ENCODE measurements at places on chromosomes 5 and 9. TPM values are rescaled to one million over a fixed set of nuclear protein-coding genes. Genes with fewer than 3 reads are reported as not detected.

GRCh38 chr9:130447193-130447816 lies 2.5 kb downstream of the ASS1 start:
- DNase-seq, result peak; percentile 46

DNA sequence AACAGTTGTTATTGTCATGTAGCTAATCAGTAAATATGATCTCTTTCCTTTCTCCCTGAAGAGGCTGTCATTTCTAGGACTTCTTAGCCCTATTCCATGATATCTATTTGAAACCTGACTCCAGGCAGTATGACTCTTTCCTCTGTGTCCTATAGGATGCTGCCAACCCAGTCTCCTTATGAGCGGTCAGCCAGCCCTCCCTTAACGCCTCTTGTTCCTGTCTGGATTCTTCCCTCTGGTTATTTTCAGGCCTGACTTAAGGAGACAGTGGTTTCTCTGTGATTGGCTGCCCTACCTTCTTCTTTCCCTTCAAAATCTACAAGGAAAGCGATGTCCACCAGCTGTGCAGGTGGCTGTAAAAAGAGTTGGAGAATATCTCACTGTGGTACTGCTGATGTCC lies 19.4 kb upstream of the C5orf63 start:
- no peak for DNase-seq

DNA sequence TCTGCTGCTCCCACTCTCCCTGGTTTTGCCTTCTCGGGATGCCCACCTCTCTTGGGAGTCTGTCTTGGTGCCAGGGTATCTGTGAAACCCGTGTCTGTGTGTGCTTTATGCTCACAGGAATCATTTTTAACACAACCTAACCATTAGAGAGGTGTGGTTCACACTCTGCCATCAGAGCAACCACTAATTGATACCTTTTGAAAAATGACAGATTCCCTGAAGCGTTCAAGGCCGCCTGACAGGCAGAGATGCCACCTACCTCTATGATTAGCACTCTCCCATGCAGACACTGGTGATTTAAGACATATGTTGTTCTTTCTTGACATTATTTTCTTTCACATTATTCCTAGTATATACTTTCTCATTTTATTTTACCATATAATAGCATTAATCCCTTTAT lies 207.3 kb upstream of the SGCD start:
- DNase-seq, result no peak

- DNase-seq, result no peak
Observed at GRCh38 chr9:21333226-21333625, 2.0 kb downstream of the KLHL9 start.

DNA sequence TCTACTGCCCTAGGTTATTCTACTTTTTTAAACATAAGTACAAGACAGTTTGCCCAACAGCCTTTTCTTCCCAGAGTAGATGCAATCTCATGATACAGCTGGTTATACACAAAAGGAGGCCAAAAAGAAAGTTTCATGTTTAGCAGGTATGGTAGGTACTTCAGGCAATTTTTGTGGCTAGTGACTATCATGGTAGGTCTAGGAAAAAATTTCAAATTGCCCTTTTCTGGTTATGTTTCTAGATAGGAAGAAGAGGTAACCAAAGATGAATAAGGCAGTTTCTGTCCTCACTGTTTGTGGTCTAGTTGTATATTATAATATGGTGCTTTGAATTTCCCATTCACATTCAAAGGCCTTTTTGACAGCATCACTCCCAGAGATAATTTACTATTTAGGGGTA lies 19.7 kb downstream of the MEGF9 start:
- no peak for DNase-seq

The B4GALT7 gene
- polyA plus RNA-seq, result 22.5 TPM

The SPATA31D4 gene
- polyA plus RNA-seq, result not detected

The PRDM9 gene
- not detected for polyA plus RNA-seq

The SOX30 gene
- polyA plus RNA-seq, result 1.0 TPM

DNA sequence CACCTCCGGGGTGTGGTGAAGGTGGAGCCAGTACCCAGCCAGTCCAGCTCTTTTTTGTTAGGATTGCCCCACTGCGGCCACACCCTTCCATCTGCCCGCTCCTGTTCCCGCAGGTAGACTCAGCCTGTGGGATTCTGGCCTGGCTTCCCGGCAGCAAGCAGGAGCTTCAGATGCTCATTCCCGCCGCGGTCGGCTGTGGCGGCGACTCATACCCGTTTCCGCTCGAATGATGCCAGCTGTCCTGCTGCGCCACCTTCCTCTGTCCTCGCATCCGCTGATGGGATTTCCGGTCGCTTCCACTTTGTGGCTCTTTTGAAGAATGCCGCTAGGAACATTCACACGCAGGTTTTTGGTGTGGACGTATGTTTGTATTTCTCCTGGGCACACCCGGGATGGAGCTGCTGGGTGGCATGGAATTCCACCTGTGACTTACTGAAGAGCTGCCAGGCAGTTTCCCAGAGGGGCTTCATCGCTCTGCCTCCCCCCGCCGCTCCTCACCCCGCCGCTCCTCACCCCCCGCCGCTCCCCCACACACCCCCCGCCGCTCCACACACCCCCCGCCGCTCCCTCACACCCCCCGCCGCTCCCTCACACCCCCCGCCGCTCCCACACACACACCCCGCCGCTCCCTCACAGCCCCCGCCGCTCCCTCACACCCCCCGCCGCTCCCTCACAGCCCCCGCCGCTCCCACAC lies 60.3 kb downstream of the TENT4A start:
- DNase-seq, result no peak

The CDH18 gene
- 1.1 TPM for polyA plus RNA-seq
